Hematopoietic multipotent progenitor cell treated with erythropoietin and hydrocortisone succinate and interleukin-3 and kit ligand, for 6 days (in vitro differentiated cells): ENCODE measurements at places on chromosomes 5 and 9.

- no peak for DNase-seq
Measured at GRCh38 chr9:14962193-14962882, 52.1 kb upstream of the FREM1 start.

DNA sequence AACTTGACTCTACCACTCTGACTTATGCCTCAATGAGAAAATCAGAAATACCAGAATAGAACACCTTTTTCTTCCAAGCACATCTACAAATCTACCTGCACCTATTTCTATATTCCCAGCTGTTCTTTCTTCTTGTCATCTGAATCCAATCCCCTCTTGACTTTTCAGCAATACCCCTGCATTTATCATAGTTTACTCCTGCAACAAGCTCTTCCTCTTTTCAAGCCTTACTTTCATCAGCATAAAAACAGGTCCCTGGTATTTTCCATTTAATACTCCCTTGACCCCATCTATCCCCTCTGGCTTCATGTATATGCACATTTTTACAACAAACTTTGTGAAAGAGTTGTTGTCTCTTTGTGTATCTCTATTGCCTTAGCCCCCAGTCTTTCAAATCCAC, 3.1 kb downstream of the GEMIN5 start:
- DNase-seq, result no peak

- DNase-seq, result no peak
Measured at GRCh38 chr5:31372124-31372523, 159.8 kb downstream of the DROSHA start.

DNA sequence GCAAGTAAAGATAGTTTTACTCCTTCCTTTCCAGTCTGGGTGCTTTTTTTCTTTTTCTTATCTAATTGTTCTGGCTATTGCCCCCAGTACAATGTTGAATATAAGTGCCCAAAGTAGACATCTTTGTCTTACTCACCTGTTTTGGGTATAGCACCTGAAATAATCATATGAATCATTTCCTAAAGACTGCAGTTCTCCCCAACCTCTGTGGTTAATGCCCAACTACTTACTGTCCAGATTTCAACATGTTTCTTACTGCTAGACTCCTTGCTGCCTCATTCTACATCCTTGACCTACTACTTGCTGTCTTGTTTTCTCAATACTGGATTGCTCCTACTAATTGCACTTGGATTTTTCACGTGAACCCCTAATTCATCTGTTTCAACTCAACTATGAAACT, 8.8 kb upstream of the HSDL2 start:
- DNase-seq, result no peak

GRCh38 chr5:132094393-132095076, 20.9 kb downstream of the CSF2 start:
- no peak for DNase-seq

DNA sequence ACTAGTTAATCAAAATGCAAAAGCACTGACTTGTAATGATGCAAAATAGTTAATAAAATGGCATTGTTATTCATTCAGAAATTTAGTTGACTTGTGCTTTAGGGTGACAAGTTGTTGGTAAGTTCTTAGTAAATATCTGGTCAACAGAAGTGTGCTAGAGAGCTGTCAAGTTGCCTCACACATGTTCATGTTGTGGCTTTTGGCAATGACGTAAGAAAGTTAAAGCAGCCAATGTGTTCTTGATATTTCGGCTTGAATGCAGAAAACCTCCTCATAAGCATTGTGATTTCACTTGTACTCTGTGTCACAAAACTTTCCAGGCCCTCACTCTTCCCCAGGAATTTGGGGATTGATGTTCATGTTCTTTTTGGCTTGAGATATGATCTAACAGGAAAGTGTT, 626.7 kb downstream of the PRR16 start:
- DNase-seq, result peak; percentile 27

DNA sequence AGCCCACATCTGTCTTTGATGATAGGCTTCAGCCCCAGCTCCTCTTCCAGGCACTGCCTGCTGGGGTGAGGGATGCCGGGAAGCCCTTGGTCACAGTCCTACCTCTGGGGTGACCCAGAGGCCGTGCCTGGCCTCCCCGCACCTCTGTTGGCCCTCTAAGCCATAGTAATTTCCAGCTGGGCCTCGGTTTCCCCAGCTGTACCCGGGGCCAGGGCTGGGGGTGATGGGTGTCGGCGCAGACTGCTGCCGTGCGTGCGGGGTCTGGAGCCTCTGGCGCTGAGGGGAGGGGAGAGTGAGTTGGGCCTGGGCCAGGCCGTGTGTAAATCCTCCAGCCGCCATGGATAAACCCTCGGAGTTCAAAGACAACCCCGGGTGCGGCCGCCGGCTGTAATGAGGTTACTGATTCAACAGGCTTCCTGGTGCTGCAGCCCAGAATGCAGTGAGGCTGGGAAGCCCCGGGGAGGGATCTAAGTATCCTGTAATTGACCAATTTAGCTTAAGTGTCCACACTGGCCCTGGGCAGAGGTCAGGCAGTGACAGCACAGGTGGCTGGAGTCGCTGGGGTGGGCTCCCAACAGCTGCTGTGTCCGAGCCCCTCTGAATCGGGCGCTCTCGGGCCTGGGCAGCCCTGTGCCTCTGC, 7.1 kb downstream of the RXRA start:
- DNase-seq, result no peak

- DNase-seq, result no peak
Measured at GRCh38 chr5:148626081-148626613, 28.2 kb downstream of the HTR4 start.

GRCh38 chr9:38401994-38402393, 9.5 kb downstream of the ALDH1B1 start:
- DNase-seq, result no peak

- DNase-seq, result no peak
Measured at GRCh38 chr5:132480893-132481595, 9.5 kb downstream of the IRF1 start.
